ENCODE measurements at places on chromosomes 4 and X. TPM values are rescaled to one million over a fixed set of nuclear protein-coding genes. Genes with fewer than 3 reads are reported as not detected.

The TLL1 gene
- polyA plus RNA-seq: not detected

The MAGEA1 gene
- polyA plus RNA-seq: not detected

The CCKAR gene
- not detected for polyA plus RNA-seq

The ITIH6 gene
- polyA plus RNA-seq: not detected

The TMSB15A gene
- polyA plus RNA-seq: not detected

DNA sequence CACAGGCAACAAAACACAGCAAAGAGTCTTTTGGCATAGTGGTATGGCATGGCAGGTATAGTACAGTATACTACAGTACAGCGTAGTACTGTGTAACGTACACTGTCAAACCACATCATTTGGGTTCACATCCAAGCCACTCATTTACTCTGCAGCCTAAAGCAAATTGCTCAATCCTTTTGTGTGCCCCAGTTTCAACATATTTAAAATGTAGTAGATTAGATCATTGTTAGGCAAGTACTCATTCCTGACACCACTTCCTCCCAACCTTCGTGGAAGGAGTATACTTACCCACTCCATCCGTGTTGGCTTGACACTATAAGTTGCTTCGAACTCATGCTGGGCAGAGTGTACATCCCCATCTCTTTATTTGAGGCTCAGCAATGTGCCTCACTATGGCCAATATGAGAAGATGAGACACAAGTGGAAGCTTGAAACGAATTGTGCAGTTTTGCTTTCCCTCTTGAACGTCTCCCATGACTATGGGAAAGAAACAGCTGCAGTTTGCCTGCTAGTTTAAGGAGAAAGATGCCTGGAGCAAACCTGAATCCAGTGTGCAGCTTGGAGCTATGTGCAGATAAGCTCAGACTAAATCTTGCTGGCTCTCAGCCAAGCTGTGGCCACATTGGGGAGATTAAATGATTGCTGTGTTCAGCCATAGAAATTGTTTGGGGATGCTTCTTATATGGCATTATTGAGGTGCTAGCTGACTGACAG lies 85.7 kb upstream of the TBL1X start:
- no peak overlapping the region for H3K27ac ChIP-seq
- no peak overlapping the region for H3K4me3 ChIP-seq
- H3K4me1 ChIP-seq: peaks cover 4% of the 10 kb centered on the region
- DNase-seq: peak; percentile 11
- H3K36me3 ChIP-seq: no peaks in the 10 kb centered on the region

DNA sequence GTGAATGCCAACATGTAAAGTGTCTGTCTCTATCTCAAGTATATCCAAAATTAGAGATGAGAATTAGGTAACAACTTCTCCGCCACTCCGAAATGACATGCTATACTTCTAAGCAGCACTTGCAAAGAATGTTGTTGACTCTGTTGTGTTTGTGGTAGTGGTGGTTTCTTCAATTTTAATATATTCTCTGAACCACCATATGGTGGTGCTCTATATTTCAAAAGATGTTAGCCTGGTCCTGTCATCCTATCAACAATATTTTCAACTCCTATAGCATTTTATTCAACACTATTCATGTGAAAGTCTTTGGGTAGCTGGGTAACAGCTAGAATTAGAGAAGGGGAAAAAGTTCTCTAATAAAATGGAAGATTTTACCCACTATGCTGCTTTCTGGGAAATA lies 1622.8 kb upstream of the IGFBP7 start:
- H3K27me3 ChIP-seq: no peaks in the 10 kb centered on the region
- H3K36me3 ChIP-seq: no peaks in the 10 kb centered on the region
- no peak overlapping the region for H3K4me3 ChIP-seq
- DNase-seq: no peak
- no peaks in the 10 kb centered on the region for H3K4me1 ChIP-seq

DNA sequence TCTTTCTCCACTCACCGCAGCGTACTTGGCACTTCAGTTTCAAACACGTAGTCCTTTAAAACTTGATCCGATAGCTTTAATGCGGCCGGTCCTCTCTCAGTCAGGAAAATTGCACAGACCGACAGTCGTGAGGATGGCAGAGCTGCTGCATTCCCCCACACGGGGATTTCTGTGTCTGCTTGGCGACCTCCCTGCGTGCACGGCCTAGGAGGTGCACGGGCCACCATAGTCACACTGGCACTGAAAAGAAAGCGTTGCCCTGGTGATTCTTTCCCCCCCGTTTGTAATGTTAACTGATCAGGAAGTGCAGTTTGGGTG lies 10.3 kb downstream of the AKAP17A start:
- H3K4me3 ChIP-seq: no peak overlapping the region
- no peak for DNase-seq
- H3K4me1 ChIP-seq: no peaks in the 10 kb centered on the region
- H3K36me3 ChIP-seq: peaks cover 32% of the 10 kb centered on the region
- H3K27me3 ChIP-seq: no peaks in the 10 kb centered on the region

DNA sequence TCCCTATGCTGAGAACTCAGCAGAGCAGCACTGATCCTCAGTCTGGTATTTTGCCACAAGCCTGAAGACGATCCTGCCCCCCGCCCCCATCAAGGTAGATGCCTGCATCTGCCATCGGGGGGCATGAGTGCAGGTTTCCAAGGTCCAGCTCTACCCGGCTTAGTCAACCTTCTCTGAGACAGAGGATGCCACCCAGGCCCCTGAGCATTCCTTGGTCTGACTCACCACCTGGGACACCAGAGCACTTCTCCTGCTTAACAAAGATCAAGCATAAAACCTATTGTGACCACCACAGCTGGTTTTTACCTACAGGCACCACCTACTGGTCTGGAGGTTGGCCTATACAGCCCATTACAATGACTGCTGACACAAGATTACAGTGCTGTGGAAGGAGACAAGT lies 1168.1 kb downstream of the PCDH19 start:
- H3K27me3 ChIP-seq: no peaks in the 10 kb centered on the region
- no peak for DNase-seq
- H3K4me3 ChIP-seq: no peak overlapping the region
- no peaks in the 10 kb centered on the region for H3K36me3 ChIP-seq
- no peaks in the 10 kb centered on the region for H3K4me1 ChIP-seq
- no peak overlapping the region for H3K27ac ChIP-seq

GRCh38 chr4:31984872-31985271 lies 1264.7 kb downstream of the PCDH7 start:
- H3K36me3 ChIP-seq: no peaks in the 10 kb centered on the region
- no peaks in the 10 kb centered on the region for H3K27me3 ChIP-seq
- H3K4me1 ChIP-seq: no peaks in the 10 kb centered on the region
- no peak overlapping the region for H3K27ac ChIP-seq
- H3K4me3 ChIP-seq: no peak overlapping the region

- H3K27me3 ChIP-seq: no peaks in the 10 kb centered on the region
- DNase-seq: no peak
- H3K36me3 ChIP-seq: peaks cover 3% of the 10 kb centered on the region
Measured at GRCh38 chr4:25171201-25171865, 11.1 kb upstream of the SEPSECS start.

DNA sequence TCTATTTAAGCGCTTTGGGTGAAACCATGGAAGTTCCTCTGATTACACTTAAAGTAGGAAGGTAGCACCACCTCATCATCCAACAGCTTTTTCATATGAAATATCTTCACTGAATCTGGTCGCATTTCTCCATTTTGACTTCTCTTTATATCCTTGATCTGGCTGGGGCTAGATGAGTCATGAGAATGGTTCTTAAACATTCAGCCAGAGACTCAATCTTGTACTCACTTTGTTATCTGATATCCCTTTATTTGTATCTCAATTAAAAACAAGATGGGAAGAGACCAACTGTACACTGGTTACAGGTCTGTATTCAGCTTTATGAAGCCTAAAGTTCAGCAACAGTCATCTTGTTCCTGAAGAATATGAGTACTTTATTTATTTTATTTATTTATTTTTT lies 84.9 kb downstream of the CBLL2 start:
- no peaks in the 10 kb centered on the region for H3K4me1 ChIP-seq
- H3K27me3 ChIP-seq: no peaks in the 10 kb centered on the region
- DNase-seq: no peak
- no peak overlapping the region for H3K4me3 ChIP-seq
- H3K27ac ChIP-seq: no peak overlapping the region

- DNase-seq: no peak
- no peak overlapping the region for H3K27ac ChIP-seq
- peaks cover 25% of the 10 kb centered on the region for H3K4me1 ChIP-seq
- no peaks in the 10 kb centered on the region for H3K36me3 ChIP-seq
Measured at GRCh38 chrX:153333266-153333665, 687 bp upstream of the ZNF275 start.
